ENCODE measurements at places on chromosomes 12 and 14. TPM values are rescaled to one million over a fixed set of nuclear protein-coding genes. Genes with fewer than 3 reads are reported as not detected.

The OAS1 gene
- total RNA-seq = 29.0 TPM

The PYGL gene
- 151 TPM for total RNA-seq

The DNAJC22 gene
- 23.4 TPM for total RNA-seq

The C12orf56 gene
- not detected for total RNA-seq

The KCNK10 gene
- total RNA-seq = not detected

The AICDA gene
- 0.07 TPM for total RNA-seq

The C1QL4 gene
- total RNA-seq = 6.6 TPM

The ITGA7 gene
- 1.0 TPM for total RNA-seq

The C12orf54 gene
- not detected for total RNA-seq

The PLEKHD1 gene
- 0.03 TPM for total RNA-seq

The DBX2 gene
- total RNA-seq = not detected

The RNASE7 gene
- total RNA-seq = not detected

The PAX9 gene
- 2.0 TPM for total RNA-seq
